SW 1271 (cell line): ENCODE measurements at places on chromosomes 1 and 21.

GRCh38 chr1:9455487-9456234, 83.6 kb upstream of the SLC25A33 start:
- DNase-seq = peak; percentile 6

DNA sequence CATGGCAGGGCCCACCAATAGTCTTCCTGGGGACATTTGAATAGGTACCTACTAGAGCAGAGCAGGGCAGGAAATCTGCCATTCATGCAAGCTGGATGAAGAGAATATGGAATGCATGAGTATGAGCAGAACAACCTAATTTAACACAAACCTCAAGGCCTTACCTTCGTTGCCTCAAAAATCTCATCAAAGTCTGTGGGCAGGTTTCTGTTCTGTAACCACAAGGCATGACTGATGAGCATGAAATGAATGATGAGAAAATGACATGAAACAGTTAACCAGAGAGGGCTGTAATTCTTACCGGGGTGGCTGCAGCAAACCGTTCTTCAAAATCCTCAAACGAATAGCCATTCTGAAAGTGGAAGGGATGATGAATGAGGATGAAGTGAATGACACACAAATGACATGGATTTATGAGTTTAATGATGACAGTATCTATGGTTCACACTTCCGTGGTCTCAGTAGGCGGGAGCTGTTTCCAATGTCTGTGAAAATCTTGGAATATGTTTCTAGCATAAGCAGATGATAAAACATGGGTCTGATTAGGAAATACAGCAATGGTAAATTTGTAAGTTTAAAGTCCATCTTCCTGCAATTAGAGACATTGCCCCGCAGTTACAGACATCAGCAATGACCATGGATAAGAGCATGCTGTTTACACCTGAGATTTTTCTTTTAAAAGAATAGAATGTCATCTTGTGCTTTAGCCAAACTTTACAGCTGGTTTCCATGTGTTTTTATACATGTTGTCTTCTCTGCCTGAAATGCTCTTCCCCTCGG, 67.6 kb upstream of the C8B start:
- no peak for DNase-seq

DNA sequence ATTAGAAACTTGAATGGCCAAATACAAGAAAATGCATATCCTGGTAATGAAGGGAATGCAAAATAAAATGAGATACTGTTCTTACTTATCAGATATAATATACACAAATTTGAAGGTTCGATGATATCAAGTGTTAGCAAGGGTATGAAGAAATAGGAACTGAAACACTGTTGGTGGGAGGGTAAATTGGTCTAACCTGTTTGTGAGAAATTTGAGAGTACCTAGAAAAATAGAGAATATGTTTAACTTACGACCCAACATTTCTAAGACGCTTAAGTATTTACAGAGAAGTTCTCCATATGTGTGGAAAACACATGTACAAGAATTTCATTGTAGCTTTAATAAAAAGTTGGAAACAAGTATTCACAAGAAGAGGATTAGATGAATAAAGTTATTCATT, 25.9 kb downstream of the ATG4C start:
- DNase-seq = no peak

DNA sequence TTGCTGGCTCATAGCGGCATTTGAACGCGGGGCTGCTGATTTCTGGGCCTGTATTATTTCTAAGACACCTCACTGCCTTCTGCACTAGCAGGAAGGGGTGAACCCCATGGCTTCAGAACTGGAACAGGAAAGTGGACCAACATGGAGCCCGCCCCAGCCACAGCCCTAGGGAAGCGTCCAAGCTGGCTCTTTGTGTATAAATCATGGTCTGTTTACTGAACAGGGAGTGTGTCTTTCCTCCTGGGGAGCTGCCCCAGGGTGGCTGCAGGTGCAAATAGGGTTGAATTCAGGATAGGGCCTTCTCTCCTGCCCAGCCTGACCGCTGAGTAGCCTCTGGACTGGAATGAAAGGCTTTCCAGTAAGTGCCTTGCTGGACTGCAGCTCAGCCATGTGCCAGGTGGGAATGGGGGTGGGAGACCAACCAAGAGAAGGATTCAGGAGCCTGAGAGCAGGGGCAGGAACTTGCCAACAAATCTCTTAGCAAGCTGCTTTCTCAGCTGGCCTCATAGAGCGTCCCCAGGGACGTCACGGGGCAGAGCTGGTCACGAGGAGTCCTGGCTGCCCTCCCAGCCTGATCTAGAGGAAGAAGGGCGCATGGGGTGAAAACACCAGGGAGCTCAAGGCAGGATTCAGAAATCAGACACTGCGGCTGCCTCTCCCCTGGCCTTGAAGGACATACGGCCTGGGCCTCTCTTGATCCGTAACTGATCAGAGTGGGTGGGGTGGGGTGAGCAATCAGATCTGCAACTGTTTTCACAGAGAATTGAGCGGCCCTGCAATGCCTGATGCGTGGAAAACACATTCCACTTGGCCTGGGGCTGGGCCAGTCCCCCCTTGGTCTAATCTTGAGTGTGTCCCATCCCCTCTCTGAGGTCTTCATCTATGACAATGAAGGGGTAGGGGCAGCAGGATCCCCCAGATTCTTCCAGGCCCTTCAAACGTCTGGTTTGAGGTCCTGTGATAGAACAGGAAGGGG, 56.5 kb upstream of the SELENON start:
- no peak for DNase-seq

- no peak for DNase-seq
Measured at GRCh38 chr1:116733476-116734365, 20.5 kb upstream of the CD2 start.

GRCh38 chr1:173549813-173550212, 53.1 kb downstream of the SLC9C2 start:
- DNase-seq = no peak

GRCh38 chr1:30100524-30100862, 622.9 kb downstream of the MATN1 start:
- no peak for DNase-seq

- DNase-seq = no peak
Measured at GRCh38 chr1:28671254-28671780, 2.7 kb downstream of the GMEB1 start.

GRCh38 chr1:86706018-86706635, 1.8 kb downstream of the SH3GLB1 start:
- no peak for DNase-seq

DNA sequence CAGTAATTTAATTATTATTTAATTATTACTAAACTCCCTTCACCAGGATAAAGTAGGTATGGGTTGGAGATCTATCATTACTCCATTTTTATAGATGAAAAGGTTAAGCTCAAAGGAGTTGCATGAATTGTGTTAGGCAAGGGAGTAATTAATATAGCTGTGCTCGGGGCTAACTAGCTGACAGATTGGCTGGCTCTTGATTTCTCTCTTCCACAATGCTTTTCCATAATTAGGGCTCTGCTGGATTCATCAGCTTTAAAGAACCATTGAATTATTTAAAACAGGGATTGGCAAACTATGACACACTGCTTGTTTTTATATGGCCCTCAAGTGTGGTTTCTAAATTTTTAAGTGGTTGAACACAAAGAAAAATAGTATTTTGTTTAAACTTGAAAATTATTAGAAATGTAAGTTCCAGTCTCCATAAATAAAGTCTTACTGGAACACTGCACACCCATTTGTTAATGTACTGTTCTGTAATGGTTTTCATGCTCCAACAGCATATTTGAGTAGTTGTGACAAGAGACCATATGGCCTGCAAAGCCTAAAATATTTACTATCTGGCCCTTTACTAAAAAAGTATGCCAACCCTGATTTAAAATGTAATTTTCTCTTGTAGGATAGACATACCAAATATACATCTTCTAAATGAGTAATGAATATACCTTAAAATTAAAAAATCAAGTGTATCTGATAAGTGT, 76.4 kb downstream of the GDAP2 start:
- DNase-seq = no peak

DNA sequence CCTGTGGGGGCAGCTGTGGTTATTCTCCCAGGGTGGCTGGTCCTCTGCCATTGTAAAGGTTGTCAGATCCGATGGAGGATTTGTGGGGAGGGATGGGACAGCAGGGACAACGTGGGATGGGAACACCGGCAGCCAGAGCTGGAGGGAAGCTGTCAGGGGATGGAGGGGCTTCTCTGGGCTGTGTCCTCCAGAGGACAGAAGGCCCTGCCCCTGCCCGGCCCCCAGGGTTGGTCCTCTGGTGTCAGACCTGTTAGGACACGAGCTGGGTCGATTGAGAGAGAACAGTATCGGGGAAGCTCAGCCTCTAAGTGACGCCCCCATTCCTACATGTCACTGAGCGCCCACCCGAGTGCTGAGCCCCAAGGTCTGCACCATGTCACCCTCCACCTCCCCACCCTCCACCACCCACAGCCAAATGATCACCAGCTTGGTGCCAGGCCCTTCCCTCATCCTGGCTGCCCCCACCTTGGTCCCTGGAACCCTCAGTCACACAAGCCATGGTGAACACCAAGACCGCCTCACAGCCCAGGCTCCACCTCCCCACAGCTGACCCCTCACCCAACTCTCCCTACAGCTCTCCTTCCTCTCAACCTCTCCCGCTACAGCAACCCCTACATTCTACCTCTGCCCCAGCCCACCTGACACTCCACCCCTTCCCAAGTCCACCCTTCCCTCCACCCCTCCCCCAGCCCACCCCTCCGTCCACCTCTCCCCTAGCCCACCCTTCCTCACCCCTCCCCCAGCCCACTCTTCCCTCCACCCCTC, 244.4 kb downstream of the MATN1 start:
- no peak for DNase-seq

GRCh38 chr1:24110642-24111261, 1.2 kb downstream of the MYOM3 start:
- DNase-seq = no peak

GRCh38 chr1:59195151-59195550, 101.7 kb upstream of the FGGY start:
- DNase-seq = no peak

- DNase-seq = no peak
Measured at GRCh38 chr21:37758982-37759381, 157.3 kb downstream of the KCNJ6 start.

DNA sequence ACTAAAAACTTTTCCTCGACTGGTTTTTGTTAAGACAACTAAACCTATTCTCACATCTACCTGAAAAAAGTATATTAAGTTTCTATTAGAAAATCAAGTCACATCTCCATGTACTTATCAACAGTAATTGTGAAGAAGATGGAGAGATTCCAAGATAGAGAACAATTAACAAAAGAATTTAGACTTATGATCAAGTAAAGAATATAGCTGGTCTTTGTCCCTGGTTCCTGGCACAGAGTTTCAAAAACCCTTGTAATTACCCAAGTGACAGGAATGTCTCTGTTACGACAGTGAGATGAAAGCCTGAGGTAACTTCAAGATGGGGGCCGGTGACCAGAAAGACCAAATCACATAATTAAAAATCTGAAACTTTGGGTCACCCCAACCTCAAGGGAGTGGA, 91.6 kb downstream of the ASH1L start:
- no peak for DNase-seq

- DNase-seq = no peak
Measured at GRCh38 chr1:209256766-209257350, 326.7 kb upstream of the CAMK1G start.

- DNase-seq = no peak
Measured at GRCh38 chr1:217089361-217090014, 366.3 kb upstream of the ESRRG start.

DNA sequence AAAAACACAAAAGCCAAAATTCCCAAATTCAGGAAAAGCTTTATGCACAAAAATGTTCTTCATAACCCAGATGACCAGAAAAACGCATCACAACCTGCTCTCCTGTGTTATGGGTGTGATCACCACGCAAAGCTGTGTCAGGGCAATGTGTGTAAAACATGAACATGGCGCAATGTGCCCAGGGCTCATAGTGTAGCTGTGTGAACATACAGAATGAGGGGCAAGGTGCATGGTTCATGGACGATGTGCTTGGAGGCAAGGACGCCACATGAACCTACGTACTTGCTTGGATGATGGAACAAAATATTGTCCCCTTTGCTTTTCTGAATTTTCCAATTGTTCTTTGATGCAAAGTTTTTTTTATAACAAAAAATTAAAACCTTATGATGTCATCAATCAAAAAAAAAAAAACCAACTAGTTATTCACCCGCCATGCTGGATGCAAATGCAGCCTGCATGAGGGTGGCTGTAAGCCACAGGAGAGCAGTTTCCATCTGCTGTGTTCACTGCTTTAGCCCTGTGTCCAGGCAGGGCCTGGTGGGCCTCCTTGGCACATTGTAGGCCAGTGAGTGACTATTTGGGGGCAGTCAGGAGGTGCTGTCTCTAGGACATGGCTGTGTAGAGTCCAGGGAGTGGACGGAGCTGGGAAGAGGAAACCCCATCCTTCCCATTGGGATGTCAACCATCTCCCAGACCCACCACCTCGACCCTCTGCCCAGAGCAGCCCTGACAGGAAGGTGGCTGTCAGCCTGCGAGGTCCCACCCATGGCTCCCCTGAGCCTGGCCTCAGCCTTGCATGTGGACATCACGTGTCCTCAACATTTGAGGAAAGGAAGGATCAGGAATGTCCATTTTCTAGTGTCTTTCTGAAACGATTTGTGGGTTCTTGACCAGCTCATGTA, 13.6 kb downstream of the KRTAP10-1 start:
- DNase-seq = no peak

GRCh38 chr1:219523411-219523810, 89.5 kb downstream of the ZC3H11B start:
- no peak for DNase-seq

GRCh38 chr1:119007339-119007669, 19.2 kb upstream of the TBX15 start:
- no peak for DNase-seq

GRCh38 chr1:6794164-6794563, 8.9 kb downstream of the CAMTA1 start:
- DNase-seq = no peak

DNA sequence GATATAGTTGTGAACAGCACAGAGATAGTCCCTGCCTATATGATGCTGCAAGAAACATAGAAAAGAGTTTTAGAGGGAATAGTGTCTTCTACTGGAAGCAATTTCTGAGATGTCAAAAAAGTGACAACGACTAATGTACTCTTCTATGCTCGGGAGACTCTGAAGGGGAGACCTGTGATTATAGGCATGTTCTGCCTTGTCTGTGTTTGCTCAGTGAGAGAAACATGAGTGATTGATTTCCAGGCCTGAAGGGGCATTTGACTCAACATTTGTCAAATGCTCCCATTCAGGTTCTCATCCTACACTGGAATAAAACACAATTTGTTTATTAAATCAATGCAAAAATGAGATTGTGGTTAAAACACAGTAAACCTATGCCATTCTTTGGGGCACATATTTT, 131.8 kb downstream of the CTH start:
- DNase-seq = no peak
